ENCODE measurements at places on chromosomes 16 and 17.
A peak's percentile ranks its signal among the peaks of the same experiment; 100 is the strongest.

DNA sequence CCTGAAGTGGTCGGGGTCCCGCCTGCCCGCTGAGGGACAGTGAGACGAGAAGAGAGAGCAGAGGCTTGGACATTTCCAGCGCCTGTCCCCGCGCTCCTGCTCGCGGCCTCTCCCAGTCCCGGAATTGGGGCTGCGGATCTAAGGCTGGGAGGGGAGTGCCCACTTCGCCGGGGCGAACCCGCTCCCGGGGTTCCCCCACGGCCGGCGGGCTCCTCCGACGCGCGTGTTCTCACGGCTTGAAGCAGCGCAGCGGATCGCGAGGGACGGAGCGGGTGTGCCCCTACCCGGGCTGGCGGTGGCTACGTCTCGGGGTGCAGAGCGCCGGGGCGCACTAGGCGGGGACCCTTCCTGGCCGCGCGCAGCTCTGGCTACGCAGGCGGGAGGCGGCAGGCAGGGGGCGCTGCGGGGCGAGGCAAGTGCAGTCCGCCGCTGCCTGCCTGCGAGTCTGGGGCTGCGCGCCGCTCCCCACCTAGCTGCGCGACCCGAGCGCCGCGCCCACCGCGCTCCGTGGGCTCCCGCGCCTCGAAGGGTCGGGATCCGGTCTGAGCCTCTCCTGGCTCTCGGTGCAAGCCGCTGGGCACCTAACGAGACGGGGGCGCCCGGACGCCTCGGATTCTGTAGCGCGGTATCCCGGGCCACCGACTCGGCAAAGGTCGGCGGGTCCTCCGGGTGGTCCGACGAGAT is 1.2 kb downstream of the NGFR start:
- DNase-seq: peak; percentile 88

GRCh38 chr16:49112754-49113153 is 168.9 kb downstream of the CBLN1 start:
- DNase-seq: no peak

- no peak for DNase-seq
These were observed 61.1 kb downstream of the EMP2 start for GRCh38 chr16:10519297-10519696.

- no peak for DNase-seq
These were observed 34.0 kb downstream of the YPEL2 start for GRCh38 chr17:59365383-59365981.

DNA sequence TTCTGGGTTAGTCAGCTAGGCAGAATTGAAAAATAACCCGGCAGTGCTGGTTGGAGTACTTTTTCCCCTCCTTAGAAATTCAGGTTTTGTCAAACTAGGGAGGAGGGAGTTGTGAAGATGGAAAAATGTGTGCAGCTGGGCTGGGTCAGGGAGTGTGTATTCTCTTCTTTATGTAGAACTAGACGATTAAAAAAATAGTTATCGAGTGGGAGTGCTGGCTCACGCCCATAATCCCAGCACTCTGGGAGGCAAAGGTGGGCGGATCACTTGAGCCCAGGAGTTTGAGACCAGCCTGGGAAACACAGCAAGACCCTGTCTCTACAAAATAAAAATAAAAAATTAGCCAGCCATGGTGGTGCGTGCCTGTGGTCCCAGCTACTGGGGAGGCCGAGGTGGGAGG is 106.4 kb downstream of the GNAO1 start:
- DNase-seq: no peak

DNA sequence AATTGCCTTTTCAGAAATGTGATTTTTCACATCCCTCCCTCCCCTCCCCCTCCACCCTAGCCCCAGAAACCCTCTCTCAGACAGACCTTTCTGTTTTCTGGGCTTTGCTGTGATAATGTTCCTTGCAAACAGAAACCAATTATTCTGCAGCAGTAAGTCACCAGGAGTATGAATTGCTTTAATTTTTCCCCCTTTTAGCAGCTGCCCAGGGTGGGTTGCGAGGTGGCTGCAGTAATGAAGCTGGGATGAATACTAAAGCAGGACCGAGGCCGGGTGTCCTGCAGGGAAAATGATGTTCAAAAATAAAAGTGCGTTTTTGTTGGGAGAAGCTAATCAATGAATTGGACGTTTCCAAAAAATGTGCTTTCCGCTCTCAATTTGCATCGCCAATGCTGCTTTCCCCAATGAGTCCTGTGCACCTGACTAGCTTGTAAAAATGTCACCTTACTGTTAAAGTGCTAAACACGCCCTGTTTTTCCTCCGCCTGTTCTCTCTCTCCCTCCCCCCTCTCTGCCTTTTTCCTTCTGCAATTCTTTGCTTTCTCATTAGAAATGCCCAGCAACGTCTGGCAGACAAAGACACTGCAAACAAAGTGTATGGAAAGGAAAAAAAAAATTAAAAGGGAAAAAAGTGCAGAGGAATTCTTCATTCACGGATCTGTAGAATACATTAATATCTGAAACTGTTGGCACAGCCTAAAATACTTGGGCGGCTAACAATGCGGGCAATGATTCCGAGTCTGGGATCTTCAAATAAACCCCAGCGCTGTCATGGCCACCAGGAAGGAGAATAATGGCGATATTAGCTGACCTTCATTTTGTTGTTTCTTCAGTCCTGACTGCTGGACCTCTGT is 244.1 kb downstream of the STX8 start:
- DNase-seq: no peak

GRCh38 chr17:50359998-50360461 is 13.0 kb downstream of the MRPL27 start:
- no peak for DNase-seq

DNA sequence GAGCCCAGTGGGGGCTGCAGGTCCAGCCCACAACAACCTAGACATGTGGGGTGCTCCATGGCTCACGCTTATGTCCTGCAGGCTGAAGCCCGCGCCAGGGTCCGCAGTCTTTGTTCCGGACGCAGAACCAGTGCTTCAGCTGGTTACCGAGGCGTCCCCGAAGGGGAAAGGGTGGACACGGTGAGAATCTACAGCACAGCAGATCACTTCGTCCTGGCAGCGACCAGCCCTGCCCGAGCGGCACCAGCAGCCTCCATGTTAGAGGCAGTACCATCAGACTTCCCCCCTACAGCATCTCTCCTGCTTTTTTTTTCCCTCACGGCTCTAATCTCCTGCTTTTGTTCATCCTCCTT is 1736.4 kb downstream of the TP53TG3F start:
- DNase-seq: no peak

- DNase-seq: no peak
These were observed 113.5 kb upstream of the FAM20A start for GRCh38 chr17:68714676-68715075.

- no peak for DNase-seq
These were observed 25.8 kb downstream of the ENGASE start for GRCh38 chr17:79100405-79100804.

All from GM19239 (cell line).